ENCODE measurements at places on chromosomes 2 and 18.

GRCh38 chr2:147500229-147500628 lies 344.6 kb upstream of the ACVR2A start:
- no peak for DNase-seq

GRCh38 chr2:238743243-238744065 lies 104.4 kb upstream of the TWIST2 start:
- no peak for DNase-seq

- no peak for DNase-seq
Measured at GRCh38 chr2:122389694-122390093, 634.2 kb downstream of the TSN start.

DNA sequence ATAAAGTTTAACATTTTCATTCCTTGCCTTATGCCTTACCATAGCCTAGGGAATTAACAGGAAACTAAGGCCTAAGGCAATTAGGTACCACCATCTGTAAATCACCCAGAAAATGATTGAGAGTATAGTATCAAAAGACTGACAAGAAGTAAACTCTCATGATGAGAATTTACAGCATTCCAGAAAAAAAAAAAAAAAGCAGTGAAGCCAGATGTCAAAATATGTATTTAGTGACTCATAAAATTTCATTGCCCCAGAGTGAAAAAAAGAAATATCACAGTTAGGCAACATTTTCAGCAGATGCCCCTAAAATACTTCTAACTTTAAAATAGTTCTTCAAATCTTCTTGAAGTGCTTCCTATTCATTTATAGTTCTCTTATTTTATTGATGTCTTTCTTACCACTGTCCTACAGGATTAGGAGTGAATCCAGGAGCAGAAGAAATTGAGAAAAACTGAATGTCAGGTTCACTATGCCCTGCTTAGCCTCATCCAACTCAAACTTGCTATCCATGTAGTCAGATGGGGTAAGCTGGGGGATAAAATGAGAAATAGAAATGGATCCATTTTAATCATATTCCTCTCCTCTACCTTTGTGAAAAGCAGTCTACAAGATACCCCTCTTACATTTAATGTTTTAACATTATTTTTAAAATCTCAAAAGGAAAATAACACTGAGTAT lies 57.3 kb upstream of the TANK start:
- DNase-seq: peak; percentile 29

DNA sequence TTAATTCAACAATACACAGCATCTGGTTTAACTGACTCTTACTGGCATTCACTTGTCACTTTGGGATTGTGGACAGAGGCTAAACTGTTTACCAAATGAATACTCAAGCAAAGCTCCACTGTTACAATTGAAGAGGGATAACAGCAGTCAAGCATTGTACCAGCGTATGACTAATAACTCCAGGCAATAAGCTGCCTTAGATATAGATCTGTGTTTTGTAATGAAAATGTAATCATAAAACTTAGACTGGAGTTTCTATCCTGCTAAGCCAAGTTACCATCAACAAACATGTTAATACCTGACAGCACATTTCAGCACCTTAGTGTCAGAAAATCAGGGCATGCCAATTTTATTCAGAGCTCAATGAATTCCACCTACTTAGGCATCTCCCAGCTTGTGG lies 889.5 kb downstream of the EPHA4 start:
- DNase-seq: no peak

GRCh38 chr18:79612291-79613108 lies 67.1 kb upstream of the CTDP1 start:
- no peak for DNase-seq

DNA sequence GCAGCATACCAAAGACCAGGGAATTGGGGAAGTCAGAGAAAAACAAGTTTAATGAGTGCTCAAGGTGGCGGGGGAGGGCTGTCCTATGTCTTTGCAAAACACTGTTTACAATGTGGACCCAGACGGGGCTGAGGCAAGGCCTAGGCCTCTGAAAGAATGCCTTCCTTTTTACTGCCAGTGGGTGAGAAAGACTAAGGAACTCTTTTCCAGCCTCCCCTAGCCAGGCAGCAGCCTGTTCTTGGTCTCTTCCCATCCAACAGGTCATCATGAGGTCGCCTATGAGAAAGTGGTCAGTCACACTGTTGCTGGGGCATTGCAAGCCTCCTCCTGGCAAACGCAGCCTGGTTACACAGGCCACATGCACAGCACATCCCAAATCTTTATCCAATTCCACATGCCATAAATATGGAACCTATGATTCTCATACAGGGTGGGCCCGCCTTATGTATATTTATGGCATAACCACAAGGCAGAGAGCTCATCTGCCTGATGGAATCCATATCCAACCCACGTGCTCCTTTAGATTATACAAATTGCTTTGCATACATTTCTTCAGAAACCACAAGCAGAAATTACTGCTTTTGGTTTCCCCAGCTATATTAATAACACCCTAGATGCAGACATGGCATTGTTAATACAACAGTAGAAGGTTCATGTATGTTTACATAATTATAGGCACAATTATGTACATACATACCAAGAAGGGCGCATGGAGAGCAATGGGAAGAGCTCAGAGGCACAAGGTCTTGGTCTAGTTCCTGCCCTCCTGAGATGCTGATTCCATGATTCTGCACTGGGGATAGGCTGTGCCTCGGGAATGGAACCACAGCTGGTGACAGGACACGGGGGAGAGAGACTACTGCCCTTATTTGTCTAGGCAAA lies 48.6 kb downstream of the NRP2 start:
- no peak for DNase-seq

DNA sequence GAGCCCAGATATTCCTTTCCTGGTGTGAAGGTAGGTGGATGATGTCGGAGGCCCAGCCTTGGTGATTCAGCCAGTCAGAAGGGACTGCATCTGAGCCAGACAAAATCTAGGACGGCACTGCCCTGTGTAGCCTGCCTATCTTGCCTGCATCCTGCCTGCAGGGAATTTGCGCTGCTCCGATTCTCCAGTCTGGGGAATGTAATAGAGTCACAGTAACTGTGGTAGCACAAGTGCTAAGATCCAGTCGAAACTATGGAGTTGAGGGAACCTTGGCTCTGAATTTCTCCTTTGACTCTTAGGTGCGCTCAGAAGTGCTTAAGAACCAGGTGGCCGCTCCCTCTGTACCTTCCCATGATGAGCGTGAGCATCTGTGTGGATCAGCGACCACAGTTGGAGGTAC lies 15.9 kb downstream of the IL36B start:
- no peak for DNase-seq

- DNase-seq: no peak
Measured at GRCh38 chr2:230492107-230492506, 76.1 kb downstream of the SP100 start.

All from HS-27A (cell line).